Thoracic aorta (tissue), 2 donors: ENCODE measurements at places on chromosomes 3 and 15. TPM values are rescaled to one million over a fixed set of nuclear protein-coding genes. Genes with fewer than 3 reads are reported as not detected.

DNA sequence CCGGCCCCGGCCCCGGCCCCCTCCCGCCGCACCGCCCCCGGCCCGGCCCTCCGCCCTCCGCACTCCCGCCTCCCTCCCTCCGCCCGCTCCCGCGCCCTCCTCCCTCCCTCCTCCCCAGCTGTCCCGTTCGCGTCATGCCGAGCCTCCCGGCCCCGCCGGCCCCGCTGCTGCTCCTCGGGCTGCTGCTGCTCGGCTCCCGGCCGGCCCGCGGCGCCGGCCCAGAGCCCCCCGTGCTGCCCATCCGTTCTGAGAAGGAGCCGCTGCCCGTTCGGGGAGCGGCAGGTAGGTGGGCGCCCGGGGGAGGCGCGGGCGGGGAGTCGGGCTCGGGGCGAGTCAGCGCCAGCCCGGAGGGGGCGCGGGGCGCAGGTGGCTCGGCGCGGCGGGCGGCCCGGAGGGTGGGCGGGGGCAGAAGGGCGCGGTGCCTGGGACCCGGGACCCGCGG lies 352 bp downstream of the CHRD start:
- DNase-seq: no peak

GRCh38 chr3:101829874-101830273 lies 19.4 kb upstream of the NFKBIZ start:
- no peak for DNase-seq

DNA sequence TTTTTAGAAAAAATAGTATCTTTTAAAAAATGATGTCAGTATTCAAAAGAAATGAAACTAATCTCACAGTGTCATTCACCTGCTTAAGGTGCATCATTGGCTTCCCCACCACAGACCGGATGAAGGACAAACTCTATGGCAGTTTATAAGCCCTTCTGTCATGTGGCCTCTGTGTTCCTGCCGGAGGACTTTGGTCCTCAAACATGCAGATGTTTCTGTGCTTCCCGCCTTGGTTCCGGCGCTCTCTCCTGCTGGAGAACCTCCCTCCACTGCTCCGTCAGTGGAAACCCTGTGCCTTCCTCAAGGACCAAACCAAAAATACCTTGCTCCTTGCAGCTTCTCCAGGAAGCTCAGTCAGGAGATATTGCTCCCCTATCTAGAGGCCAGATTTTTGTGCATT lies 326.3 kb downstream of the UACA start:
- DNase-seq: no peak

- DNase-seq: no peak
Measured at GRCh38 chr3:21913791-21914190, 162.8 kb upstream of the ZNF385D start.

DNA sequence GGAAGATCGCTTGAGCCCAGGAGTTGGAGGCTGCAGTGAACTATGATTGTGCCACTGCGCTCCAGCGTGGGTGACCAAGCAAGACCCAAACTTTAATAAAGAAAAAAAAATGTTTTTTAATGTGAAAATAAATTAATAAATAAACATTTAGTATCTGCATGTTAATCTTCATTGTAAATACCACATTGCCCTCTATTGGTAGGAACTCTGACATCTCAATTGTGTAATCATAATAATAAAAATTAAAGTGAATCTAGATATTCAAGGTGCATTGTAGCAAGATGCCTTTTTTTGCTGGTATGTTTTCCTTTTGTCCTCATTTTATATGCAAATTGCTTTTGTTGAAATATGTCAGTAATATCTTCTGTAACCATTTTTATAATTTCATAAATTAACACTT lies 95.0 kb upstream of the LIMD1 start:
- no peak for DNase-seq

DNA sequence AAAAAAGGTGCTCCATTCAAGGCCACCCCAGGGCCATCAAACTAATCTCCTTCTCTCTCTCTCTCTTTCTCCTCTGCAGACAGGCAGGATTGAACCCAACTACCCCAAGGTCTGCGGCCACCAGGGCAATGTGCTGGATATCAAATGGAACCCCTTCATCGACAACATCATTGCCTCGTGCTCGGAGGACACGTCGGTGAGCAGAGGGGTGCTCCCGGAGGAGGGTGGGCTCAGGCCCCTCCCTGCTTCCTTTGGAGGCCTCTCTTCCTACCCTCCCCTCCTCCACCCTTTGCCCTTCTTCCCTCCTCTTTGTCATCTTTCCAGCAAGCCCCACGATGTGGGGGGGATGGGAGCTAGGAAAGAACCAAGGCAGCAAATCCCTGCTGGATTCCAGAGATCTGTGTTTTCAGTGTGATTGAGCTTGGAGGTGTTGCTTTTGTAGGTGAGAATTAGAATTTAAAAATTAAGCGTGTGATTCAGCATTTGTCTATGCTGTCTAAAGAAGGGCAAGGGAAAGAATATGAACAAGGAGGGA lies 116.3 kb downstream of the CORO2B start:
- no peak for DNase-seq

- no peak for DNase-seq
Measured at GRCh38 chr3:58526515-58526957, 10.5 kb downstream of the ACOX2 start.

KLF13 gene
- total RNA-seq: 59.5 TPM

ATP13A5 gene
- total RNA-seq: not detected
